NCI-H510A (cell line): ENCODE measurements at places on chromosomes 2 and 18.

DNA sequence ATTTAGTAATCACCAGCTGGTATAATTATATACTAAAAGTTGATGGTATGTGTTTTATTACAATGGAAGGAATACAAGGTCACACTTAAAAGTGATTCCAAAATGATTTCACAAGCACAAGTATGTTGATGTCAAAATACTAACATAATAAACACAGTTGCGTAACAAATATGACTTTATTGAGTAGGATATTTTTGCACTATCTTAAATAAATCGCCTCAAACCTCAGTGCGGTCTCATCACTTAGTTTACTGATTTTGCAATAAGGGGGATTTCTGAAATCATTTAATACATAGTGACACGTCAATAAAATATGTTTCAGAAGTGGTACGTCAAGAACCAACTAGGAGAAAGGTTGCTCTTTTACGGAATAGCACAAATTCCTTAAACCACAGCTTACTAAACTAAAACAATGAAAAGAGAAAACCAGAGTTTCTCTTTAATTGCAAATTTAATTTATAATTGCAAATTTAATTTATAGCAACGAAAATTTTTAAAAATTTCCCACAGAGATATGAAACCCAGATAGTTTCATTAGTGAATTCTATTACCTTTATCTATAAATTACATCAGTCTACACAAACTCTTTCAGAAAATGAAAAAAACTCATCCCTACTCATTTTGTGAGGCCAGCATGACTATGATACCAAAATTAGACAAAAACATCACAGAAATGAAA lies 304.0 kb upstream of the REG3G start:
- no peak for DNase-seq

DNA sequence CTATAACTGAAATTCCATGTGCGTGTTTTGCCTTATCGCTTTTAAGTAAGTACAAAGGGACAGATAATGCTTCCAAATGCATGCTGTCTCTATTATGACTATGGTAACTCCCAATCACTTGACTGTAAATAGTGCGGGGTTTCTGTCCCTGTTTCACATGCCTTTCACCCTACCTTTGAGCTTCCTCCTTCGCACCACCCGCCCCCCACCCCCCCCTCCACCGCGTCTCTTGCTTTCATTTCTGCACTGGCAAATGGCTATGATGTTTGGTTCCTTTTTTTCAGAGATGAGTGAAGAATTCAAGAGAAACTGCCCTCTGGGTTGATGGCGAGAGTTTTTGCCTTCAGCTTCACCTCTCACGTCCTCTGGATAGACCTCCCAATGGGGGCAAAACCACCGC lies 25.0 kb upstream of the SPP2 start:
- no peak for DNase-seq

- DNase-seq: no peak
These were observed 23.7 kb upstream of the MYO5B start for GRCh38 chr18:50218432-50219197.

DNA sequence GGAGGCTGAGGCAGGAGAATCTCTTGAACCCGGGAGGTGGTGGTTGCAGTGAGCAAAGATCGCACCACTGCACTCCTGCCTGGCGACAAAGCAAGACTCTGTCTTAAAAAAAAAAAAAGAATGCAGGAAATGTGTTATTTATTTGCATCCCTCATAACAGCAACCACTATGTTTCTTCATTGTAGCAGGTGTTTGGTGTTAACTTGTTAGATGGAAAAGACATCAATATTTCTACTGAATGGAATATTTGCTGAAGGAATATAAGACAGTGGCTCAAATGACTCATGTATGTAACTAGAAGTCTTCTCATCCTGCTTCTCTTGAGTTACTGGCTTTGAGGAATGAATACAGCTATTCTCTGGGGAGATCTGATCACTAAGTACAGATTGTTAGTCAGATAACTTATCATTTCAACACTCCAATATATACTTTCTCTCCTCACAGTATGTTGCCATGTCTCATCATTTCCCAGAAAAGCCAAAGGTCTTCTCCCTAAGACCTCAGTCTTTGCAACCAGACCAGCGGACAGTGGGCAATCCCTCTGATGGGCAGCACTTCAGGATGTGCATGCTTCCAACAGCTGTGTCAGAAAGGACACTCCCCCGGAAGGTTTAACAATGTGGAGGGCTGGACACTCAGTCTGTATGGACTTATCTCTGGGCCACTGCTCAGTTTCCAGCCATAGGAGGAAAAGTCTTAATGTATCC lies 104.4 kb upstream of the STK17B start:
- no peak for DNase-seq

- DNase-seq: no peak
These were observed 43.1 kb downstream of the RMP24 start for GRCh38 chr18:36015629-36016028.

- DNase-seq: no peak
These were observed 20.8 kb downstream of the RASGRP3 start for GRCh38 chr2:33497221-33497650.

DNA sequence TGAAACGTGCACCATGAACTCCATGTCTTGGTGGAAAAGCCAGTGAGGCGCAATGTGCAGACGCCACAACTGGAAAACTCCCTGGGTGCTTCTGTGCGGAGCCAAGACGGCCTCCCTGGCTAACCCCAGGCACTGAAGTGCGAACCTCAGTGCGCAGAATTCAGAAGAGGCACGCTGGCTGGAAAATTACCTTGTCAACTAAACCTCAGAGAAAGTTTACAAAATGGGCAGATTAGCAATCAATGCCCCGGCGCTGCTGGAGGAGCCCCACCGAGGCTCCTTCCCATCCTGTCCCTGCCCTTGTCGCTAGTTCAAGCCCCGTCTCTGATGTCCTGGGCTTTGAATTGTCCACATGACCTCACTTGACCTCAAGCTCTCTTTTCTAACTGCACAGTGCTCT lies 22.2 kb downstream of the SNORC start:
- DNase-seq: no peak

- DNase-seq: no peak
These were observed 5.1 kb downstream of the ECEL1 start for GRCh38 chr2:232482301-232483238.

- DNase-seq: peak; percentile 37
These were observed 580 bp upstream of the NDUFV2 start for GRCh38 chr18:9101730-9102507.

DNA sequence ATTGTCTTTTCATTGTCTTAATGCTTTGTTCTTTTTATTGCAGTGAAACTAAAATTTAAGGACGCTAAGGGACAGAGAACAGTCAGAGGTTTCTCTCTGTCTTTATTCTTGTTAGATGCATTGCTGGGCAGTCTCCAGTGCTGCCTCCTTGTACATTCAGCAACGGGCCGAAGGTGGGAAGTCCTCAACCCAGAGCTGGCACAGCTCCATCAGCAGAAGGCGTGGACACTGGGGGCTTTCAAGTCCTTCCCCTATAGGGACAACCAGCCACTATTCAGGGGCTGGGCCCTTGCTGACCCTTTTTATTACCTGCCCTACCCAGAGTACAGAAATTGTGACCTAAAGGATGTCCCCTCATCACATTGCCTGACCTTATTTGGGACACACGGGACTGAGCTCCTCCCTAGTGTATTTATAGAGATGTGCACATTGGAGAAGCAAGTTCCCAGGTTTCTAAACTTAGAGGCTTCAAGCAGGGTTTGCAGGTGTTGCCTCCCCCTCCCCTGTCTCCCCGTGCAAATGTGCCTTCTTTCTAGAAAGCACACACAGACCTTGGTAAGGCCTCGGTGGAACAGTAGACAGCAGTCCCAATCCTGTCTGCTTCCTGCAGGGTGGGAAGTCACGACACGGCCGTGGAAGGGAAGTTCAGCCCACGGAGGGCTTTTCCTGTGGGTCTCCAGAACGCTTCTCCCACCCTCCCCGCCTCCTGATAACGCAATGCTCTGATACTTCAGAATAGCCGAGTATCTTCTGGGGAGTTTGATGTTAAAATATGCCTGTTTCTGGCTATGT lies 68.2 kb downstream of the ZCCHC2 start:
- DNase-seq: no peak
